ENCODE measurements at places on chromosomes 3 and 15.
A peak's percentile ranks its signal among the peaks of the same experiment; 100 is the strongest.

DNA sequence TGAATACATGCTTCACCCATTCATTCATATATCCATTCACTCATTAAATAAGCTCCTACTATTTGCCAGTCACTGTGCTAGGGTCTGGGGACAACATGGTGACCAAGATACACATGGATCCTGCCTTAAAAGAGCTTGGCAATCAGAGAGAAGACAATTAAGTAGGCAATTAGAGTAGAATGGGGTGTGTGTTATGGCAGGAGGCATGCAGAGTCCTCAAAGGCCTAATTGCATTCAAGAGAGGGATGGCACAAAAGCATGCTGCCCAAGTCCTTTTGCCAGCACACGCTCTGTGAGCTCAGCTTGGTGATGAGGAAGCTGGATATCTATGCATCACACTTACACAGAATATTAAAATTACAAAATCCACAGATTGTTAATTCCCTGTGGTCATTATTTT lies 2.8 kb upstream of the PRICKLE2 start:
- DNase-seq = no peak

DNA sequence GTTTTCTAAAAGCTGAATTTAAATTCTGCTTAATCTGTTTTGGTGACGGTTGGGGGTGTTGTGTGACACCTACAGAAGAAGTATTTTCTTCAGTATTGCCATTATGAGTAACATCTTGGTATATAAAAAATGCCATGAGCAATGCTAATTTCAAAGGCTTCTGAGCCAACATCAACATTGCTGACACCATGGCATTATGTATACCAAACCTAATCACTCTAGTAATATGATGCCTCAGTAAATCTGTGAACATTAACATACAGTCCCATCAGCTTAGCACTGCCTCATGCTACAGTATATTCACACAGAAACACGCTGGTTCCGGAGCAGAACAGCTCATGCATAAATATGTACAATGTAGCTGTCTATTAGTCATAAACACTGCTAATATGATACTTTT lies 75.8 kb downstream of the ZPLD1 start:
- DNase-seq = no peak

GRCh38 chr15:89817701-89818280 lies 3.1 kb upstream of the ANPEP start:
- DNase-seq = no peak

DNA sequence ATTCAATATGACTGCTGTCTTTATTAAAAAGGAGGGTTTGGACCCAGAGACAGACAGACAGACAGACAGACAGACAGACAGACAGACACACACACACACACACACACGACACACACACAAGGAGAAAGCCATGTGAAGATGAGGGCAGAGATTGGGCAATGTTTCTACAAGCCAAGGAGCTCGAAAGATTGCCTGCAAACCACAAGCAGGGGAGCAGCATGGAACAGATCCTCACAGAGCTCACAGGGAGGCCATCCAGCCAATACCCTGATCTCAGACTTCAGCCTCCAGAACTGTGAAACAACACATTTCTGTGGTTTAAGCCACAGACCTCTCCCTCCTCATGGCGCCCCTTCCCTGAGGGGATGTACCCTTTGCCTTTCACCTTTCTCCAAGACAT lies 35.8 kb upstream of the ABHD2 start:
- DNase-seq = no peak

DNA sequence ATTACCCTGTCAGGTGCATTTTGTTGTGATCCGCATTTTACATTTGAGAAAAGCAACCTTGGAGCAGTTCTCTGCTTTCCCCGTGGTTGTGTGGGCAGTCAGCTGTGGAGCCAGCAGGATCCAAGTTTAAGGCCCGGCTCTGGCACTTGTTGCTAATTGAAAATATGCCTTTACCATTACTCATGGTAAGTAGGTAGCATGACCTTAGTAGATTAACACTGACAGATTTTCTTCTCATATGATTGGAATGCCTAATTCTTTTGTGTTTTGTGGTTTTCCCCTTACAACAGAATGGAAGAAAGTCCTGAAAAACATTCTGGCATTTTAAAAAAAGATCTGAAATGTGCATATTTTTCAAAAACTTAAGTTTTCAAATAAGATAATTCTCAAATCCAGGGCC lies 246.5 kb upstream of the LRRN1 start:
- no peak for DNase-seq

- no peak for DNase-seq
Observed at GRCh38 chr15:85570336-85570735, 189.9 kb downstream of the AKAP13 start.

DNA sequence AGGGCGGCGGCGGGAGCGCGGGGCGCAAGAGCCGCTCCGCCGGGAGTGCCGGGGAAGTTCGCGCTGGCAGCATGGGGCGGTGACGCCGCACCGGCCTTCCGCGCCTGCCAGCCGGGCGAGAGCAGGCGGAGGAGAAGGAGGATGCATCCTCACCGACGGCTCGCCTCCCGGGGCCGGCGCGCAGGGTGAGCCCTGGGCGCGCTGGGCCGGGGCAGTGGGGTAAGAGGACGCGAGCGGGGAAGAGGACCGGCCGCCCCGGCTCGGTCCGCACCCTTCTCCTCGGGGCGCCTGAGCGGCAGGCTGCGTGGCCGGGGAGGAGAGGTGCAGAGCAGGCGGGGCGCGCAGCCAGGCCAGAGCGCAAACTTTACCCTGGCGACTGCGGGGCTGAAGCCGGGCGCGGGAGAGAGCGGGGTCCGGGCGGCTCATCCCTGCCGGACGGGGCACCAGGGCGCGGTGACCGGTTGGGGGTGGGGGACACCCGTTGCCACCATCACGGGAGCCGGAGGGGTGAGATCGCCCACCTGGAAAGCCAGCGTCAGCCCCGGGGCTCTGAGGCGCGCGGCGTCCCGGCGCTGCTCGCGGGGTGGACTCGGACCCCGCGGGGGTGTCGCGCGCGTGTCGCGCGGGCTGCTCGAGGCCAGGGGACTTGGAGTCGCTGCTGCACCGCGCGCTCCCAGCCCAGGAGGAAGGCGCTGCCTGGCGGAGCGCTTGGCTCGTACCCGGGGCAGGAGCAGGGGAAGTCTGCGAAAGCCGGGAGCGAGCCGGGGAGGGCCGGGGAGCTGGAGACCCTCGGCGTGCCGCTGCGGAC lies 542 bp downstream of the GABRA5 start:
- DNase-seq = no peak

DNA sequence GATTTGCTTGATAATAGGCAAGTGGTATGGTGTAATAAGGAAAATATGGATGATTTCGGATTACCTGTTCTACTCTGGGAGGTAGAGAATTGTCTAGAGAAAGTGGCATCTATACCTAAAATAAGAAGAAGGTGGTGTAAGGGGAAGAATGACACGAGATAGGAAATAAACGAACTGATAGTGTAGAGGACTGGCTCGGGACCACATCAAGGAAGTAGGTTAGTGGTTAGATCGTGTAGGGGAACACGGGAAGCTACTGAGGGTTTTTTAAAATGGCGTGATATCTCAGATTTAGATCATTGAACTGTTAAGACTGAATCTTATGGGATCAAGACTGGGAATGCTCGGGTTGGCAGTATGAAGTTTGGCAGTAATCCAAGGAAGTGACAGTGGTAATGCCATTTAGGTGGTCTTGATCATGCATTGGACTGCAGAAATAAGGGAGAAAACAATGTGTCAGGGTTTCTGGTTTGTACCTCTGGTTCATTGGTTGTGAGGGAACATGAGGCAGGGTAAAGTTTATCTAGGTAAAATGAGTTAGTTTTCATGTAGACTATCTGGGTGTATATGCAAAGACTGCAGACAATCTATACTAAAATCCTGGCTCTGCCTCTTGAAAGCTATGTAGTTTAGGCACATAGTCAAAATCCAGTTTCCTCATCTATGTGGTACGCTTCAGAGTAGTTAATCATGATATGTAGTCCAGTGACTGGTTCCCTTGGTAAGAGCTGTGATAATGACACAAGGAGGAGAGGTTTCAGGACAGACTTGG lies 7.4 kb downstream of the RPL14 start:
- DNase-seq = peak; percentile 58

DNA sequence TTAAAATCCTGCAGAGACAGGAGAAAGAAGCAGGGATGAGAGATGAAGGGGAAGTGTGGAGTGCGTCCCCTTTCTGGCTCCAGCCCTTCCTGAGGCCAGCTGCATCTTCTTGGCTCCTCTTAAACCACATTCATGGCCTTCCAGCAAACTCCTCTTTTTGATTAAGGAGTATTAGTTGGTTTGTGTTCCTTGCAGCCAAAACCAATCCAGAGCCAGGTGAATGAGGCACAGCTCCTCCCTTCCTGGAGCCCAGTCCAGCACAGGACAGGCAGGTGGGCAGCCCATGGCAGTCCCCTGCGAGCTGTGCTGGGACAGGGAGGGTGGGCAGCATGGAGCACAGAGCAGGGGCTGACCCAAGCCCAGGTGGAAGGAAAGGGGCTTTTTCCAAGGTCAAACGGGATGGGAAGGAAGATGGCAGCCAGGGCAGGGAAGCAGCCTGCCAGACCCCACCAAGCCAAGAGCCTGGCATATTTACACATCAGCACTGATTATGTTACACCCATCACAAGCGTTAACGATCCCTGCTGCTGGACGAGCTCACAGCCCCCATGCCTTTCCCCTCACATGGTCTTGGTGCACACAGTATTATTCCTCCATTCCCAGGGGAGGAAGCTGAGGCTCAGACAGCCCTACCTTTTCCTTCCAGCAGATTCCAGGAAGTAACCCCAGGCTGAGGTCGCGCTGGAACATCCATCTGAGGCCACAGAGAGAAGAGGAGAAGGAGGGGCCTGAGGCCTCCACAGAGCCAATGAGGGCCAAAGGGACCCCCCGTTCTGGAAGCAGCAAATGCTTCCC lies 175.6 kb downstream of the SMAD6 start:
- no peak for DNase-seq

DNA sequence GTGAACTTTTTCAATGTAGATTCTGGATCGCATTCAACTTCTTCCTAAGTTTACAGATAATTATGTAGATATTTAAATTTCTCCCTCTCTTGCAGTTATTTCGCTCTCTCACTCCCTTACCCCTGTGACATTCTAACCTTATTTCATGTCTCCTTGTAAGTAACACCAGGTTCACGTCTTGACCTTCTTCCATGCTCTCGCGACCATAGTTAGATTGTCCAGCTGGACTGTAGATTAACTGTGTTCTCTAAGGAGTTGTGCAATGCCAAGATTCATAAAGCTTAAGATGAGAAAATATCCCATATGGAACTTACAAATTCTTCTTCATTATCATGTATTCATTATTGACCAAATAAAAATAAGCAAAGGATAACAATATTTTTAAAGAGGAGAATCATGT lies 430.5 kb downstream of the GABRG3 start:
- no peak for DNase-seq

DNA sequence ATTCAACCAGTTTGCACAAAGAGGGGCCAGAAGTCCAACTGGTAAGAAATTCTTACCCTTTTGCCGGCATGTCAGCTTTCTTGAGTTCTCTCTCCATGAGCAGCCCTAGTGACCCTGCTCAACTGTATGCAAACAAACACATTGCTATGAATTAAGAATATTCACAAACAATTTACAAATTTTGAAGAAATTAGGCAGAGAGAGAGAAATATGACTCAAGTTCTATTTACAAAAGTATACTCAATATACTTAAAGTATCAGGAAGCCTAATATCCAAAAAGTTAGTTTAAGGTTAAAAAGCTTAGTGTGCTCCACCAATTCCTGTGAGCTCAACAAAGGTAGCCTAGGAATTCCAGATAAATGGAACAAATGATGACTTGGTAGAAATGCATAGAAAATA lies 3.5 kb upstream of the EHHADH start:
- DNase-seq = no peak

- DNase-seq = no peak
Observed at GRCh38 chr3:115790759-115791158, 167.4 kb downstream of the GAP43 start.

DNA sequence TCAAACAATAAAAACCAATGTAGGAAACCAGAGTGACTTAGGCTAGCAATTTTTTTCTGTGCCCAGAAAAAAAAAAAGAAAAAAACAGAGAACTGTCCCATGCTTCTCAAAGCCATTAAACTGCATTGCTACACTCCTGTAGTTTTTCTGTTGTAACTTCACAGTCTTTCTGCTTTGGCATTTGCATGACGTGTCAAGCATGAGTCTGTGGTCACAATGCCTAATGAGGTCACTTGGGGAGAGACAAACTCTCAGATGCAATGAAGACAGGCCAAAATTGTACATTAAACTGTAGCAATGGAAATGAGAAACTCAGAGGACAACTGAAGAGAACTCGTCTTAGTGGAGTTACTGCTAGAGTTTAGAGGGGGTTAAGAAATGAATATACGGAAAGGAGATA lies 30.8 kb downstream of the CCDC80 start:
- DNase-seq = no peak

DNA sequence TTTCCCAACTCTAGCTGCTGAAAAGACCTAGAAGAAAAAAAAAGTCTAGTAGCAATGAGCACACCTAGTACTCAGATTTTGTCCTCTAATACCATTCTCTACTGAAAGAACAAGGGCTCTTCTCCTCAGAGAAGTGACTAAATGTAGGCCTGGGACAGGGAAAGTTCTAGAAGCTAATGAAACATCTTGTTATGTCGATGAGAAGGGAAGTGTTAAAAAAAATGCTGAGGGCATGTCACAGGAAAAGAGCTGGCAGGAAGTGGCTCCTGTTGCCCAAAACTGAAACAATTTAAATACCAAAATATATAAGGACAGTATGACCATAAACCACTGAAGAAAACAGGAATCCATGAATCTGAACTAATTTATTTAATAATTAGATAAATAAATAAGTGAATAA lies 581.4 kb upstream of the TBL1XR1 start:
- peak; percentile 18 for DNase-seq

GRCh38 chr3:135083179-135083578 lies 288.1 kb downstream of the EPHB1 start:
- no peak for DNase-seq

DNA sequence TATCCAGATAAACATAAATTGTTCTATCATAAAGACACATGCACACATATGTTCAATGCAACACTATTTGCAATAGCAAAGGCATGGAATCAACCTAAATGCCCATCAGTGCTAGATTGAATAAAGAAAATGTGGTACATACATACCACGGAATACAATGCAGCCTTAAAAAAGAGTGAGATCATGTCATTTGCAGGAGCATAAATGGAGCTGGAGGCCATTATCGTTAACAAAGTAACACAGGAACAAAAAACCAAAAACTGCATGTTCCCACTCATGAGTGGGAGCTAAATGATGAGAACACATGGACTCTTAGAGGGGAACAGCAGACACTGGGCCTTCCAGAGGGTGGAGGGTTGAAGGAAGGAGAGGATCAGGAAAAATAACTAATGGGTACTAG lies 79.2 kb downstream of the SH3GL3 start:
- DNase-seq = no peak

GRCh38 chr3:11006986-11007933 lies 14.7 kb downstream of the SLC6A1 start:
- DNase-seq = no peak

GRCh38 chr15:55257938-55258337 lies 31.7 kb downstream of the RAB27A start:
- DNase-seq = no peak

Data from naive thymus-derived CD8-positive, alpha-beta T cell (primary cell).